ENCODE measurements at places on chromosomes 12 and 14. TPM values are rescaled to one million over a fixed set of nuclear protein-coding genes. Genes with fewer than 3 reads are reported as not detected.

Gene RNFT2
- total RNA-seq, result under 0.01 TPM

Gene ENDOU
- 1.4 TPM for total RNA-seq

Gene OXA1L
- total RNA-seq, result 145 TPM

Gene CCDC88C
- 5.8 TPM for total RNA-seq

Gene NDUFA9
- 26.5 TPM for total RNA-seq

- peak overlapping the region; percentile 83 for H3K27ac ChIP-seq
- no peaks in the 10 kb centered on the region for H3K36me3 ChIP-seq
- H3K4me1 ChIP-seq, result peaks cover 41% of the 10 kb centered on the region
Observed at GRCh38 chr14:68938271-68939150, 40.6 kb downstream of the ACTN1 start.

GRCh38 chr14:94001016-94001415, 3.9 kb downstream of the CCDC197 start:
- no peak for DNase-seq
- no peaks in the 10 kb centered on the region for H3K4me1 ChIP-seq
- no peak overlapping the region for H3K27ac ChIP-seq
- peak overlapping the region; percentile 27 for H3K4me3 ChIP-seq
- H3K36me3 ChIP-seq, result no peaks in the 10 kb centered on the region
- H3K27me3 ChIP-seq, result no peaks in the 10 kb centered on the region

GRCh38 chr12:6866163-6866919, 990 bp upstream of the TPI1 start:
- DNase-seq, result no peak
- H3K27ac ChIP-seq, result peak overlapping the region; percentile 95
- no peaks in the 10 kb centered on the region for H3K36me3 ChIP-seq
- no peaks in the 10 kb centered on the region for H3K27me3 ChIP-seq
- H3K4me1 ChIP-seq, result peaks cover 19% of the 10 kb centered on the region

DNA sequence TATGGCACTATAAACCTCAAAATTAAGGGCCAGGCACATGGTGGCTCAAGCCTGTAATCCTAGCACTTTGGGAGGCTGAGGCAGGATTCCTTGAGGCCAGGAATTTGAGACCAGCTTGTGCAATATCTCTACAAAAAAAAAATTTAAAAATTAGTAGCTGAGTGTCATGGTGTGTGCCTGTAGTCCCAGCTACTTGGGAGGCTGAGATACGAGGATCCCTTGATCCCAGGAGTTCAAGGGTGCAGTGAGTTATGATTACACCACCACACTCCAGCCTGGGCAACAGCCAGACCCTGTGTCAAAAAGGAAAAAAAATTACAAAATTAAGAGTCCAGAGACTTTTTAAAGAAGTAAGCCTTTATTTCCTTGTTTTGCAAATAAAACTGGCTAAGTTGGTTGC, 1.8 kb upstream of the GCN1 start:
- peaks cover 7% of the 10 kb centered on the region for H3K4me1 ChIP-seq
- no peak overlapping the region for H3K27ac ChIP-seq
- H3K36me3 ChIP-seq, result peaks cover 4% of the 10 kb centered on the region
- no peaks in the 10 kb centered on the region for H3K27me3 ChIP-seq

DNA sequence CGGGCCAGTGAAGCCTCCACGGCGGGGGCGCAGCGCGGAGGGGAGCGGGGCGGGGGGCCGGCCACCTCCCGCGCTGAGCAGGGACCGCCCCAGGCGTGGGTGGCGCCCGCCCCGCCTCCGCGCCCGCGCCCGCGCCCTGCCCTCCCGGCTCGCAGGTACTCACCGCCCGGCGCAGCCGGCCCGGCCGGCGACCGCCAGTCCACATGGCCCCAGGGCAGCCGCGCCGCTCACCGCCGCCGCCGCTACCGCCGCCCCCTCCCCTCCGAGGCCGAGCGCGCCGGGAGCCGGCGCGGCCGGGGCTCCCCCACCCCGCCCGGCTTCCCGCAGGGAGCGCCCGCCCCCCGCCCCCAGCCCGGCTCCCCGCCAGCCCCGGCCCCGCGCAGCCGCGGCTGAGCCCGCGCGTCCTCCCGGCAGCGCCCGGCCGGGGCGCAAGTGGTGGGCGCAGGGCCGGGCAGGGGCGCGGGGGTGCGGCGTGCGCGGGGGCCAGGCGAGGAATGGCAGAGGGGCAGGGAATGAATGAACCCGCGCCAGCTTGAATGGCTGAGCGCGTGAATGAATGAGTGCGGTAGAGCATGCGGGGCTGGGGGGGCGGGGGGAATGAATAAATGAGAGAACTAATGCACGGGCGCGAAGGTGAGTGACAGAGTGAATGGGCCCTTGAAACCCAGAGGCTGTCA, at the start of gene BEGAIN:
TSS of gene BEGAIN (minus strand) at position 332 of the 677 bp plus-strand sequence. CDS start at position 205, 127 bp downstream.
- H3K4me3 ChIP-seq, result peak within 1 kb of the TSS; percentile 42
- H3K27ac ChIP-seq, result peak within 1 kb of the TSS; percentile 7
- H3K4me1 ChIP-seq, result no peaks in the 10 kb centered on the region
- peaks cover 9% of the 10 kb centered on the region for H3K27me3 ChIP-seq

DNA sequence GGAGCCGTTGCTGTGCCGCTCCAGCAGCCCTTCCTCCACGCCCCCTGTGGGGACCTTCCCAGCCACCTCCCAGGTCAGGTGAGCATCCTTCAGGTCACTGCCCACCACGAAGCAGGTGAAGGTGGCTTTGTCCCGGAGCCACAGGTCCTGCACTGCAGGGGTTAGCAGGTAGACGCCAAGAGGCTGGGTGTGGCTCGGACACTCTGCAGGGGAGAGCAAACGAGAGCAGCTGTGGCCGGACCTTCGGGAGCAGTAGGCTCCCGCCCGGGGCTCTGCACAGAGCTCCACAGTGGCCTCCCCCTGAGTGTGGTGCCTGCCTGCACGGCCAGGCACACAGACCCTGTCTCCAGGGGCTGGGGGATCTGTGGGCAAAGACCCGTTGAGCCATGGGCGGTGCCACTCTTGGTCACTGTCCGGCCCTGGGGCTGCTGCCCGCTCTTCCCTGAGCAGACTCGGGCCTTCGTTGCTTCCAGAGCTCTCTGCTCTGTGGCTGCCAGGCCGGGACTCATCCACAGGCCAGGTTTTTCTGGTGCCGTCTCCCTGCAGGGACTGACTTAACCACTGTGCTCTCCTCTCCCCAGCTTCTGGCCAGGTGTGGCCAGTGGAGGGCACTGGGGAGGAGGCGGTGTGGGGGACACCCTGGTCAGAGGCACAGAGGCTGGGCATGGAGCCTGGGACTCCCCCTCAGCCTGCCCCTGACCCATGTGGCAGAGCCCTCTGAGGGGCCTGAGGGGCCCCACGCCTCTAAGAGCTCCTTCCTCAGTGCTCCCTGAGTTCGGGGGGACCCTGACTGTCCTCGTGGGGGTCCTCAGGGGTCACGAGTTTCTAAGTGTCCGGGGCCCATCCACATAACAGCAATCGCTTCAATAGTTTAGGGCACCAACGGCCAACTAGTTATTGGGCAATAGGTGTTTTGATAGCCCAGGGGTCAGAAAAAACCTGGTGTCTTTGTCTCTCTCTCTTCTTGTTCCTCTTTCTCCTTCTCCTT, 314.9 kb downstream of the TMEM121 start:
- no peaks in the 10 kb centered on the region for H3K27me3 ChIP-seq
- no peak for DNase-seq
- no peaks in the 10 kb centered on the region for H3K4me1 ChIP-seq
- H3K4me3 ChIP-seq, result no peak overlapping the region

- H3K4me1 ChIP-seq, result no peaks in the 10 kb centered on the region
- no peak overlapping the region for H3K27ac ChIP-seq
- no peak for DNase-seq
- no peaks in the 10 kb centered on the region for H3K36me3 ChIP-seq
Observed at GRCh38 chr12:100820314-100820713, 25.7 kb downstream of the ANO4 start.

DNA sequence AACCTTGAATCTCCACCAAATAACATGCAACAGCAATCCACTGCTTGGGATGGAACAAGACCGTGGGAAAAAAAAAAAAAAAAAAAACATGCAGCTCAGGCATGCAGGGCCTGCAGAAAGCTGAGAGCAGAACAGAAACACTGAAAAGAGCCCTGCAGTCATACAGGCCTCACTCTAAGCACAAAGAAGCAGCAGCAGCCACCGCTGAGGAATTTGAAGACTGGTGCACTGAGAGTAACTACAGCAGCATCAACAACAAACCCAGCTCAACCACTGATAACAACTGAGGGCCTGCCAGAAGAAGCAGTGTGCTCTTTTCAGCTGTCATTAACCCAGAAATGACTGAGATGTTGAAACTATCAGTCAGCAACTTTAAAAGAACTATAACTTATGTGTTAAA, 354.7 kb upstream of the TMTC1 start:
- H3K4me1 ChIP-seq, result no peaks in the 10 kb centered on the region
- no peak for DNase-seq
- H3K27ac ChIP-seq, result no peak overlapping the region
- H3K4me3 ChIP-seq, result no peak overlapping the region
- no peaks in the 10 kb centered on the region for H3K27me3 ChIP-seq

All from breast epithelium (tissue), 4 donors.